ENCODE measurements at places on chromosomes 13 and 19. TPM values are rescaled to one million over a fixed set of nuclear protein-coding genes. Genes with fewer than 3 reads are reported as not detected.

Gene ZNF571
- 15.4 TPM for total RNA-seq

Gene DUS3L
- 21.0 TPM for total RNA-seq

Gene NLRP4
- total RNA-seq, result 0.29 TPM

Gene AP2S1
- total RNA-seq, result 152 TPM

Gene KLK2
- total RNA-seq, result not detected

Gene ATP8B3
- total RNA-seq, result 1.7 TPM

Gene CPT1C
- 107 TPM for total RNA-seq

Gene ZNF699
- 7.1 TPM for total RNA-seq

Gene MRPS12
- 18.6 TPM for total RNA-seq

Gene ERICH6B
- total RNA-seq, result not detected

Gene ZNF544
- total RNA-seq, result 20.9 TPM

Gene RASGRP4
- total RNA-seq, result 1.3 TPM

Gene CCL25
- not detected for total RNA-seq

Gene CSNK1G2
- 65.4 TPM for total RNA-seq

Gene ACER1
- not detected for total RNA-seq

Gene TMEM145
- 56.5 TPM for total RNA-seq

Gene PPP1R13L
- total RNA-seq, result 7.7 TPM
